ENCODE measurements at places on chromosomes 2 and 18.

DNA sequence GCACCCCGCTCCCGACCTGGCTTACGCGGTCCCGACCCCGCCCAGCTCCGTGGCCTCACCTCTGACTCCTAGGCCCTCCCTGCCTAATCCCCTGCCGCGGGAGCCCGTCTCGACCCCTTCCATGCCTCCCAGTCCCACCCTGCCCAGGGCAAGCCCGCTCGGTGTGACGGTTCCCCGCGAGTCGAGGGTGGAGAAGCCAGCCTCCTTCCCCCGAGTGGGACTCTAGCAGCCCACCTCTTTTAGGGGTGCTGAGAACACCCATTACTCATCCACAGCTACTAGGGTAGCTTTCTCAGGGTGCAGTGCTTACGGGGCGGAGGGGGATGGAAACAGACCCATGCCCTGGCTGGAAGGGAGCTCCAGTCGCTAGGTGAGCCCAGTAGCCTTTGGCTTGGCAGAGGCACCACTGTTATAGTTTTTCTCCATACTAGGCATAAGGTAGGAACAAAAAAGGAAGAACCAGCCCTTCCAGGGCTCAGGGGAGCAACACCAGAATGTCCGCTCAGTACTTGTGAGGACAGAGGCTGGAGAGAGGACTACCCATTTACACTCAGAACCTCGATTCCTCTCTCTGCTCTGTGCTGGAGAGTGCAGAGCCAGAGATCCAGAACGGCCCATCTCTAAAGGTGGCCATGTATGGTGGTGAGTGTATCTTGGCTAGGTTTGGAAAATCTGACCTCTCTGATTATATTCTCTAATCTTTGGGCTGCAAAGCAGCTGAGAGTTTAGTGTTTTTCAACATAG is 606 bp downstream of the AGBL5 start:
- peak; percentile 83 for DNase-seq

- DNase-seq, result peak; percentile 90
Measured at GRCh38 chr2:197453914-197454398, 604 bp downstream of the COQ10B start.

GRCh38 chr2:18149660-18150246 is 271.3 kb downstream of the KCNS3 start:
- DNase-seq, result peak; percentile 77

DNA sequence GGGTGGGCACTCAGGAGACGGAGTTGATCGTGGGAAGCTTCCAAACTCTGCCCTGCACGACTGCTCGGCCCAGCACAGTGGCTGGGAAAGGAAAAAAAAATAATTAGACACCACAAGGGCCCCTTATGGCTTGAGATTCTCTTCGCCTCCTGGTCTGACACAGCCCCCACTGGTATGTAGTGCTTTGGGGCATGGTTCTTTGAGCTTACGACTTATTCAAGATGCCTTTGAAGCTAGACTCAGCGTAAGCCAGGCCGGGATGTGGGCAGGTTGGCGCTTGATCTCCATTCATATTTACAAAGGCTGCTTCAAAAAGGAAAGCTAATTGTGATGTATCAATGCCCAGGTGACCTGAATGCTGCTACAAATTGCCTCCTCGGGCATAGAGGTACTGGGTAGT is 50.5 kb downstream of the CXCR4 start:
- no peak for DNase-seq

DNA sequence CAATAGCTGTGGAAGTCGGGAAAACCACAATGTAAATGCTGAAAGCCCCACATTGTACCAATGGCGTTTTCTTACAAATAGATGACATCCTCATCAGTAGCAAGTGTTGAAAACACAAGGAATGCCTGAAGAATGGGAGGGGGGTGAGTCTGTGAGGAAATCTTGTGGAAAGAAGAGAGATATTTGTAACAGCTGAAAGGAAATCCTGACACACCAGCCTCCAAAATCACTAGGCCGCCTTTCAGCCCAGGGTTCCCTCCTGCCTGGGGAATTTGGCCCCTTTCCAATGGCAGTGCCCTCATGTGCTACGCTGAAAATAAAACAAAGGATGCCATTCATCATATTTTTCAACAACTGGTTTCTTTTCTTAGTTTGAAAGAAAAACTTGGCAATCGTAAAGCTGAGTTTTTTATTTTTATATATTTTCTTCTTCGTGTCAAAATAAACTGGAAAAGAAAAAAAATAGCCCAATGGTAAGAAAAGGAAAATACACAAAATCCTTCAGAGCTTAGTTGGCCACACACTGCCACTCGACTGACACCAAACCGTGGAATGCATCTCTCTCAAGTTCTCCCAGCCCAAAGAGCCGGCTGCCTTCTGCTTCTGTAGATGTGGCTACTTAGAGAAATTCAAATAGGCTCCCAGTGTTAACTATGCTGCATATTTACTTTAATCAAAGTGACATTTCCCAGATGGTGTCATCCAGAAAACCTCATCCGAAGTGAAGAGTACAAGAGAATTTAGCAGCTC is 52.0 kb downstream of the FTCDNL1 start:
- no peak for DNase-seq

- DNase-seq, result peak; percentile 56
Measured at GRCh38 chr2:9897331-9897737, 54.1 kb downstream of the TAF1B start.

DNA sequence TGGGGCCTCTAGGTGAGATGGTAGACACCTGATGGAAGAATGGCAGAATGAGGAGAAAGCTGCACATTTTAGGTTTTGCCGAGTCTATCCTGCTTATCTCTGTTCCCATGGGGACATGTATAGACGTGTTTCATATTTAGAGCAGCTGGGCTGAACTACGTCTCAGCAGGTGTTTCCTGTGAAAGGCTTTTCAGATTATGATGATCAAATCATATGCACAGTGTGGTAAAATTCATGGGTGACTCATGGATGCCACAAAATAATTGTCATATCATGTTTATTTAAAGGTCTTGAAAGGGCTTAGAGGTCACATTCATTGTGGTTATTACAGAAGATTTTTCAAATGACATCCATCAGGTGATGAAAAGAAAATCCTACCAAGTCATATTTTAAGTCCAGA is 90.5 kb downstream of the ICOS start:
- no peak for DNase-seq

DNA sequence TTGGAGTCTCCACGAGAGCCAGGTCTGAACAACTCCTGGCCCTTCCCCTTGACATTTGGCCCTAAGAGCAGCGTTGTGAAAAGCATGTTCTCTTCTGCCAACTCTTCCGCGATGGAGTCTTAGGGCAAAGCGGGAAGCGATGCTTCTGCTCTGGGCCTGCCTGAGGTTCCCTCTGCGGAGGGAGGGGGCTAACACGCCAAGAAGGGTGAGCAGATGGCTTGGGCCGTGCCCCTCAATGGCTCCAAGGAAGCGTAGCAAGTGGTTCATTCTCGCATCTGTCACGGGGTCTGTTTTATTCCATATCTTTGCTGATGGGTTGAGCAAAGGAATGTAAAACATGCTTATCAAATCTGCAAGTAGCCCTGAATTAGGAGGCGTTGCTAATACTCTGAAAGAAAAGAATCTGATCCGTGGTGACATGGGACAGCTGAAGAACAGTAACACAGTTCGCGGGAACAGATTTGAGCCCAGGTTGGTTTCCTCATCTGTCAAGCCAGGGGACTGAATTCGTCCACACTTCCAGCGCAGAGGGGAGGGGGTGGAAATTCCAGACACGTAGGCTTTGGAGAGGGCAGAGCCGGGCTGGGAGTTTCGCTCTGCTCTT is 38.0 kb downstream of the DNMT3A start:
- no peak for DNase-seq

GRCh38 chr2:127893494-127893893 is 7.7 kb upstream of the AMMECR1L start:
- no peak for DNase-seq

DNA sequence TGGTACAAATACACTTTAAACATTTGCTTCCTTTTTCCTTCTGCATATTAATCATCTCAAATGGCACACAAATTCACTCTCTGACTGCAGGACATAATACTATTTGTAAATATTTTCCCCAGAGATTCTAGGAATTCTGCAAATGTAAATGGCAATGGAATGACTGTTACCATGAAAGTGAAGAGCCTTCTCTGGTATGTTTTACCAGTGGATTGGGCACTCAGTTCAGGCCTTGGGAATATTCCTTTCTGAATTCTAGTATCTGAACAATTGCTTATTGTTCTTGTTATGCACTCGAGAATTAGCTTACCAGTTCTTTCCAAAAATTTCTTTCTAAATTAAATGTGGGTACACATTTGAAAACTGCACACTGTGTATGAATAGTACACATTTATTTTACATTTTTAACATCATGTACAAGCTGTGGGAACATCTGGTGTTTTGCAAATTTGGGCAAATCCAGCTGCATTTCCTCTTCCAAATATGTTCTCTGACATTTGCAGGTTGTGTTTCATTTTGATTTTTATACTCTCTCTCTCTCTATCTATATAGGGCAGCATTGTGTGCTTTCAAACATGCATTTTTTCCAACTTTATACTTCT is 289.1 kb downstream of the NBAS start:
- DNase-seq, result peak; percentile 36

DNA sequence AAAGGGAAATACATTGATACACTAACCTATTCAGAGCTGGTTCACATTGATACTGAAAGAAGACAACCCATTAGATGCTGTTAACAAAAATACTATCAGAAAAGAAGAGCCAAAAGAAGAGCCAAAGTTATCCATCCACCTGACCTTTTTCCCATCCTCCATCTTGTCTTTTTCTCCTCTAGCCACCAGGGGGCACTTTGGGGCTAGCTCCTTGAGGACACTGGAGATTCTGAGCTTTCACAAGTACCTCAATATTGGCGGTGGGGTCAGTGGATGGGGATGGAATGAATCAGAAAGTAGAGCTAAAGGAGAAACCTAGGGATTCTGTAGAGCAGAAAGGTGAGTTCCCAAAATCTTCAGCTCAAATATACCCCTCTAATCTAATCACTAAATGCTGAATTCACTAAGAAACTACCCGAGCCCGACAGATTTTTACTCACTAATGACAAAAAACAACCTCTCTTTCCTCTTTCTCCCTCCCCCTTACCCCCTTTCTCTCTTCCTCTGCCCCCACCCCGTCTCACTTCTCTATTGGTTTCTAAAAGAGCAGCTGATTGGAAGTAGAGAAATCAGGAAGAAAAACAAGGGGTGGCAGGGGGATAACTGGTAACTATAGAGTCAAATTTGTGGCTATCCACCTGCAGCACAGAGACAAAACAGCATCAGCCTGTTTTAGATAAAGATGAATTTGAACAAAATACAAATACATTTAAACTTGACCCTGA is 203.3 kb downstream of the TCF4 start:
- peak; percentile 50 for DNase-seq

GRCh38 chr2:181643151-181643550 is 13.8 kb downstream of the CERKL start:
- DNase-seq, result no peak

GRCh38 chr2:190781604-190782198 is 98.9 kb upstream of the GLS start:
- DNase-seq, result no peak

GRCh38 chr18:44541781-44542180 is 138.9 kb upstream of the SETBP1 start:
- DNase-seq, result no peak

DNA sequence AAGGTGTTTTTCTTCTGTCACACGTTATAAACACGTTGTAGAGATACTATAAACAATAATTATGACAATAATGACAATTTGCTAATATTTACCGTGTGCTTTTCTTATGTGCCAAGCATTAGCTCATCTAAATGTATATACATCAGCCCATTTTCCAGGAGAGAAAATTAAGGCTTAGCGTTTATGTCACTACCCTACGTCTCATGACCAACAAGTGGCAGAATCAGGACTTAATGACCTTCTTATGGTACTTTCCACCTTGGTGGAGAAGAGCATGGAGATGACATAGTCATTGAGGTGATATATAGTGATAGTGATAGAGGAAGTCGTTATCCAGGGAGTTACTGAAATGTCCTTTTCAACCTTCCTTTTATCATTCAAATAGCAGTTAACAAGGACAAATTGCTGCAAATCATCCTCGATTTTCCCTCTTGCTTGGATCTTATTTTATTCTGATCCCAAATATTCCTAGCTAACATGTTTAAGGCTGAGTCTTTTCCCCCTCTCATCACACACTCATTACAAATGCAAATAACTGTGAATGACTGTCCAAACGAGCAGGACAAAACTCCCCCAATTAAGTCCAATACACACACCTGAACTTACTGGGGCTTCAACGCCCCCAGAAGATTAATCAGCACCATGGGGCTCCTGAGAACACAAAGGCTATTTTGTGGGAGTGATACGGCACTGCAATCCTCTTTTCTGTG is 27.3 kb downstream of the SPRED2 start:
- DNase-seq, result no peak

DNA sequence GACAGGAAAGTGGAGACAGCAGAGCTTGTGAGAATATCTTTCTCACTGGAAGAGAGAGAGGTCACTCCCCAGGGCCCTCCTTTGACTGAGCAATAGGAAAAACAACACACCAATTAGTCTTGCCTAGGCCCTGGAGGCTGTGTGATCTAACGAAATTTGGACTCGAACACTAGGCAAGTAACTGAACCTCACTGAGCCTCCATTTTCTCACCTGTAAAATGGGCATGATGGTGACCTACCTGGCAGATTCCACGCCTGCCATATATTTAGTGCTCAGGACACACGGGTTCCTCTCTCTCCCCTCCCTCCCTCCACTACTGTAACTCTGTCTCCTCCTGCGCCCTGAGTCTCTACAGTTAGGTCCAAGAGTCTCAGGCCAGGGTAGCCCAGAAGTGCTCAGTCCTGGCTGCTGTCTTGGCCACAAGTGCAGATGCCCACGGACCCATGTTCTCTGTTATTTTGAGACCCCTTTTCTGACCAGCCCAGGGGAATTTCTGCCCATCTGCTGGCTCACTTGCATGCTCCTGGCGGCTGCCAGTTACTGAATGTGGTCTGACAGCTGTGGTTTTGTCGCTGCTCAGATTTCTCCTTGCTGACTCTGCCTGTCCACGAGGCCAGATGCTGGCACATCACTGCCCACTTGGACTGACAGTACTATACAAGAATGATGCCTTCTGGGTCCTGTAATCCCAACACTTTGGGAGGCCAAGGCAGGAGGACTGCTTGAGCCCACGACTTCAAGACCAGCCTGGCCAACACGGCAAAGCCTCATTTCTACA is 9.6 kb upstream of the GIGYF2 start:
- DNase-seq, result no peak

DNA sequence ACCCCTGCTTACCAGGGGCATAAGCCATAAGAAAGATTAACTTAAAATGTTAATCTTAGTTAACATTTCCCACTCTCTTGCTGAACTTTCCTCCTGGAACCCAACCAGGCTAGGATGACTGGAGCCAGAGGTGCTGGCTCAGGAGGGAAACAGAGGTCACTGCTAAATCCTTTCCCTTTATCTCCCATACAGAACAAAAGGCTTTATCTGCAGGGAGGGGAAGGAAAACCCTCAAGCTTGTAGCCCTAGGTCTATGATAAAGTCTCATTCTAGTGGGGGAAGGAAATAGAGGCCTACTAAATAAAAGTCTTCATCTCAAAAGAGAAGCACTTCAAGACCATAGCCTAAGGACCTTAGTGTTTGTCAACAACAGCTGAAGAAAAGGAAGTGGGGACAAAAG is 18.6 kb downstream of the HIBCH start:
- DNase-seq, result no peak

DNA sequence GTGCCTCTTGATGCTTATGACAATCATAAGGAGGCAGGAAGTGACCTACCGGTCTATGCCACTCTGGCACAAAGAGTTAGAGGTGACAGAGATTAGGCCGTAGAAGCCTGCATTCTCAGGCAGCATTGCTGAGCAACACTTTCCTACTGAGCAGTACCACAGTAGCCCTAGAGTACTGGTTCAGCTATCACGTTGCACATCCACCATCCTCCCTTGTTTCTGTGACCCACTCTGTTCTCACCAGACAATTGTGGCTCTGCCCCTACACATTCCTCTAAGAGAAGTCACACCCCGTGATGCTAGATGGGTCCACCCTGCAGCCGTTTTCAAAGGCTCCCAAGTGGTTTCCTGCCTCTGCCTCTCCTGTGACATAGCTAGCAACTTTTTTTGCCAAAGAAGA is 22.6 kb upstream of the SUCLG1 start:
- peak; percentile 77 for DNase-seq
